ENCODE measurements at places on chromosomes 1 and 21.

GRCh38 chr1:54975356-54976108, 4.9 kb upstream of the TMEM61 start:
- DNase-seq: peak; percentile 35

- no peak for DNase-seq
Measured at GRCh38 chr1:11979028-11979850, 1.0 kb upstream of the MFN2 start.

- DNase-seq: no peak
Measured at GRCh38 chr1:84598846-84599741, 24.9 kb upstream of the CTBS start.

DNA sequence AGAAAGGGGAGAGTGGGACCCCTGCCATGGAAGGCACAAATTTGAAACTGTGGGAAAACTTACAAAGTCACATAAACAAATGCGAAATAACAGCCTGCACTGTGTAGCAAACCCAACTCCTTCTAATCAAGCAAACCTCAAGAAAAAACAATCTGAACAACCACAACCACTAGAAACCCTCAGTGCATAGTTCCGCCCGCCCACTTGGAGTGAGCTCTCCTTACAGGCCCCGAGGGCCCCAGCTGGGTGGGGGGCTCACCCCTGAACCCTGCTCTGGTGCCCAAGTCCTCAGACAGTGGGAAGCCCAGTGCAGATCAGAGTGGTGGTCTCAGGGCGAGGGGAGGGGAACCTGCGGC, 931 bp upstream of the MXRA8 start:
- DNase-seq: no peak

DNA sequence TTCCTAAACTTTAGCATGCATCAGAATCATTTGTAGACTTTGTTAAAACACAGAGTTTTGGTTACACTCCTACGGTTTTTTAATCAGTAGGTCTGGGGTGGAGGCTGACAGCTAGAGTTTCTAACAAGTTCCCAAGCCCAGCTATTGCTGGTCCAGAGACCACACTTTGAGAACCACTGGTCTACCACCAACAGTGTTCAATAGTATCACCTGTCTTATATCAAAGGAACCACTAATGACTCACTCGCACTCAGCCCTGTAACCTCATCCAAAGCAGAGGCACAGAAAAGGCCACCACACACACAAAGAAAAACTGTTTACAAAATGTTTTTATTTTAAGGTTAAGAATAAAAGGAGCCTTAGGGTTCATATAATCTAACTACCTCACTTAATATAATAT, 68.7 kb downstream of the HIVEP3 start:
- DNase-seq: no peak

GRCh38 chr21:31022306-31022705, 16.0 kb downstream of the KRTAP19-8 start:
- DNase-seq: no peak

- no peak for DNase-seq
Measured at GRCh38 chr1:66563941-66564630, 30.1 kb downstream of the SGIP1 start.

- no peak for DNase-seq
Measured at GRCh38 chr1:19079541-19080472, 123.3 kb upstream of the IFFO2 start.

DNA sequence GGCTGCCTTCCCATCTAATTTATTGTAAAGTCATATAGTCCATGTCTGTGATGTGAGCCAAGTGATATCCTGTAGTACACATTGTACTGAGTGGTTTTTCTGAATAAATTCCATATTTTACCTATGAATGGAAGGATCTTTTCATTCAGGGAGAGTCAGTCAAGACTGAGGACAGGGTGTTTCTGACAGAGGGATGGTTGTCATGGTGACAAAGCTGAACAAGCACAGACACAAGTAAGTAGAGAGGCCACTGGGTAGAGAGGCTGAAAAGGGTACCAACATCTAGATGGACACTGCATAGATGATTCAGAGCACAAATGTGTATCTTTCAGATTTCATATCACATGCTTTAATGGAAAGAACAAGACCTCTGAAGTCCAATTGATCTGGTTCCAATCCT, 22.6 kb upstream of the IL20 start:
- no peak for DNase-seq
